Activated naive CD4-positive, alpha-beta T cell treated with anti-CD3 and anti-CD28 coated beads, Interleukin-2, amount 50 U/mL, for 16 hours (primary cell): ENCODE measurements at places on chromosomes 7 and 10.

DNA sequence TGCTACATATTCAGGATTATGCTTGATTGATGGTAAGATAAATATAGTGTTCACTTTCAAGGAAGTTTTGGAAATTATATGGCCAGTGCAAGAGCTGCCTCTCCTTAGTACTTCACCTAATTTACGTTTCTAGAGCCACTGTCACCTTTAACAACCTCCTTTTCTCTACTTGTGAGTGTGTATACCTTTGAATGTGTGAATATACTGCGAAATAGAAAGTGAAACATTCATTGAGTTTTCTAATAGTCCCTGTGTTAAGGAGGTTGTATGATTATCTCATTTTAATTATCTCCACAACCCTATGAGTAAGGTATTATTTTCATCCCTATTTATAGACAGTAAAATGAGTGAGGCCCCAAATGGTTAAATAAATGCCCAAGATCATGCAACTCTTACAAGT lies 1050.5 kb downstream of the XPNPEP1 start:
- no peak for DNase-seq

GRCh38 chr10:83333566-83333965 lies 805.7 kb upstream of the GHITM start:
- DNase-seq = no peak

GRCh38 chr7:43242628-43243255 lies 130.3 kb downstream of the HECW1 start:
- no peak for DNase-seq

- no peak for DNase-seq
Measured at GRCh38 chr10:125284875-125285597, 124.7 kb upstream of the CTBP2 start.

GRCh38 chr7:148290538-148290937 lies 300.0 kb upstream of the C7orf33 start:
- no peak for DNase-seq

- no peak for DNase-seq
Measured at GRCh38 chr10:11149807-11150141, 132.1 kb downstream of the CELF2 start.

DNA sequence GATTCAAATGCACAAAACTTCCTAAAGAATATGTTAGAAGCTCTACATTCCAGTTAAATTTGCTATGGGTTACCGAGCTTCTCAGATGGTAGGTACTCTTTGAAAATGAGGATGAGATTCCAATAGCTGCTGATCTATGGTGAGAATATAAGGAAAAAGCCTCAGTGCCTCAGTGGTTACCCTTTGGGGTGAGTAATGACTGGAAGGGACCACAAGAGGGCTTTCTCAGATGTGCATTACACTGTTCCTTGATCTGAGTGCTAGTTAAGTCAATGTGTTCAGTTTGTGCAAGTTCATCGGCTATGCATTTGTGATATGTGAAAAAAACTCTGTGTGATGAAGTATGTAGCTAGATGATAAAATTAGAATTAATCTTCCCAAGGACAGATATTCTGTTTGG lies 3.5 kb downstream of the NRCAM start:
- DNase-seq = no peak

GRCh38 chr10:70540789-70541360 lies 61.7 kb downstream of the PRF1 start:
- DNase-seq = no peak
